ENCODE measurements at places on chromosomes 13 and 19.

DNA sequence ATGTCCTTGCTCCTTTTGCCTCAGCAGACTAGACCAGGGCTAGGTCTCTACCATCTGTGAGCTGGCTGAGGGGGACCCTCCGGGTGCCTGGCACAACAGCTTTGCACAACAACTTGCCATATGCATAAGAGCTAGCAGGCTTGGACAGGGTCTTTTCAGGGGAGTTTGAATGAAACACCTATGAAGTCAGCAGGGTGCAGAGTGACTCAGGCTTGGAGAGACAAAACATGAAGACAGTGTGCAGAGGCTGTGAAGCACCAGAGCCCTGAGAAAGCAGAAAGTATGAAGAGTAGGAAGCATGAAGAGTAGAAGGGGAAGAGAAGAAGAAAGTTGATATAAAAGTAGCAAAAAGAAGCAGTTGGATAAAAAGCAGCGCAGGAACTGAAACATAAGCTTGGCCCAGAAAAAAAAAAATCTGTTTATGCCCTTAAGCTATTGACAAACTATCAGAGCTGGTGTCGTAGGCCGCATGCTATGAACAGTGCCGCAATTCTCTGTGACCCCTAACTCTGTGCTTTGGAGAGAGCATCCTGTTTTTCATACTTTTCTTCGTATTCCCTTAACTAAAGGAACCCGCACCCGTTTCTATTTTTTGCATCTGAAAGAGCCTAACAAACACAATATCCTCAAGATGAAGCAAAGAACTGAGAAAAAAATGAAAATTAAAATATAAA is 52.7 kb upstream of the FAM216B start:
- no peak for DNase-seq

DNA sequence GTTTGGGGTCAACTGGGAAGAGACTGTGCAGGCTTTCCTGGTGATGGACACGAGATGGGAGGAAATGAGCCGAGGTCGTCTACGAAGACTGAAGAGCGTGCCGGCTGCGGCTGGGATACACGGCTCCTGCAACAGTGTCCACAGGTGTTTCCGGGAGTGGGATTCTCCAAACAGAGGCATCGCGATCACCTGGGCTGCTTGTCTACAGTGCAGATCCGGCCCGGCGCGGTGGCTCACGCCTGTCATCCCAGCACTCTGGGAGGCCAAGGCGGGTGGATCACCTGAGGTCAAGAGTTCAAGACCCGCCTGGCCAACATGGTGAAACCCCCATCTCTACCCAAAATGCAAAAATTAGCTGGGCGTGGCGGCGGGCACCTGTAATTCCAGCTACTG is 11.6 kb upstream of the SLC39A3 start:
- DNase-seq = no peak

DNA sequence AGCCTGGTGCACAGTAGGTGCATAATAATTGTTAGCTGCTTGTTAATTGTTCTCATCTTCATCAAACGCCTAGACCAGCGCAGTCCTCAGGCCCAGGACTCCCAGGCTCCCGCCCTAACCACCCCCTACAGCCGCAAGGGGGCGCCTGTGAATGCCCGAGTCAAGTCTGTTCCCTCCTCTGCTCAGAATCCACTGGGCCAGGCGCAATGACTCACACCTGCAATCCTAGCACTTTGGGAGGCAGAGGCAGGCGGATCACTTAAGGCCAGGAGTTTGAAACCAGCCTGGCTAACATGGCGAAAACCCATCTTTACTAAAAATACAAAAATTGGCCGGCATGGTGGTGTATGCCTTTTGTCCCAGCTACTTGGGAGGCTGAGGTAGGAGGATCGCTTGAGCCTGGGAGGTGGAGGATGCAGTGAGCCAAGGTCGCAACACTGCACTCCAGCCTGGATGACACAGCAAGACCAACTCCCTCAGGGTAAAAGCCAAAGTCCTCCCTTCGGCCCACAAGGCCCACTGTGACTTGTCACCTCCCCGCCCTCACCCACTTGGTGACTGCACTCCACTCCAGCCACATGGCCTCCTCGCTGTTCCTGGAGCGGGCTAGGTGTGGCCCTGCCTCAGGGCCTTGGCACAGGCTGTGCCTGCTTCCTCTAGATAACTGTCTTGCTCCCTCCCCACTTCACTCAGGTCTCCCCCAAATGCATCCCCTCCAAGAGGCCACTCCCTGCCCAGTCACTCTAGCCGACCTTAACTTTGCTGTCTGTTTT is 9.1 kb downstream of the ZNF653 start:
- DNase-seq = peak; percentile 86

DNA sequence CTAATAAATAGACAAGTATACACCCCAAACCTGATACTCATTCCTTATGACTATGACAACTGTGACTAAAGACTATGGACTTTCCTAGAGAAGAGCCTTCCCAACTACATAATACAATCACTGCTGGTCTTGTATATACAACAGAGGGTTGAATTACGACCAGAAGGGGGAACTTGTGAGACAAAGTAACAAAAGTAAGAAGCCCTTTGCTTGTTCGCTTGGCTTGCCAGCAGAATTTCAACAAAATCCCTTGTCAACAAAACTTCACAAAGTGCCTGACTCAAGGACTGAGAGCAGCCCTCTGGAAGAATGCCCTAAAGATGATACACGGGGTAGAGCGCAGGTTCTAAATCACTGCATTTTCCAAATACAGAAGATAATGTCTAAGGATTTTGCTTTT is 99.4 kb downstream of the WASF3 start:
- peak; percentile 16 for DNase-seq

DNA sequence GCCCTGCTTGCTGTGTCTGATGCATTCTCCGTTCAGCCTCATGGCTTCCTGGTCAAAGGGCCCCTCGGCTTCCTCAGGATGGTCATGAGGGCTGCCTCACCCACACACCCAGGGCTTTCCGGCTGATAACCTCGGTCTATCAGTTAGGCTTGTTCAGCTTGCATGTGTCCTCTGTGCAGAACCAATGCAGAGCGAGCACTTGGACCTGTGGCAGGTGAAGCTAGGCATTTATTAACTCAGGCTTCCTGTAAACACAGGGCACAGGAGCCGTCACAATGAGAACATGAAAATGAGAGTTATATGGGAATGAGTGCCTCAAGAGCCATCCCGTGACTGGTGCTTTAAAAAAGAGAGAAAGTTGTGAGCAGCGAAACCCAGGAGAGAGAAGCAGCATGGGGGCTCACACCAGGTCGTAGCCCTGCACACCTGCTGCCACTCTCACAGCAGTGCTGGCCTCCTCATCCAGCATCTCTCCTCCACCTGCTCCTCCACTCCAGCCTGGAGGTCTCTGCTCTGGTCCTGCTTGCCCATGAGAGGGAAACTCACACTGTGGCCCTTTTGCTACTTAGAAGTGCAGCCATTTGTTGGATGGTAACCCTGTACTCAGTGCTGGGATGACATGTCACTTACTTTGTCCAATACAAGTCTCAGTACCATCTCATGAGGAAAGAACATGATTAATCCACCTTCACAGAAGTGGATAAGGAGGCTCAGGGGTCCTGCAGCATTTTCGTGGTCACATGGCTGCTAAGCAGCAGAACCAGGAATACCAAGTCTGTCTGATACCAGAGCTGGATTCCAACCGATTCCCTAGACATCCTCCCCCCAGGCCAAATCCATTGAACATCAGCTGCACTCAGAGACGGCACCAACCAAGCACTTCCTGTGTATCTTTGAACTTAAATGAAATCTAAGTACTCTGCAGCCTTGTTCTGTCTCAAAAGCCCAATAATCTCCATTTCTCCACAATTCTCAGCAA is 50.5 kb upstream of the IRS2 start:
- DNase-seq = no peak

GRCh38 chr13:20960663-20961309 is 58.2 kb upstream of the XPO4 start:
- no peak for DNase-seq

- DNase-seq = peak; percentile 59
These were observed 3.6 kb upstream of the HAS1 start for GRCh38 chr19:51727349-51727880.
